C1 segment of cervical spinal cord (tissue), 14 donors: ENCODE measurements at places on chromosomes 12 and 14.

DNA sequence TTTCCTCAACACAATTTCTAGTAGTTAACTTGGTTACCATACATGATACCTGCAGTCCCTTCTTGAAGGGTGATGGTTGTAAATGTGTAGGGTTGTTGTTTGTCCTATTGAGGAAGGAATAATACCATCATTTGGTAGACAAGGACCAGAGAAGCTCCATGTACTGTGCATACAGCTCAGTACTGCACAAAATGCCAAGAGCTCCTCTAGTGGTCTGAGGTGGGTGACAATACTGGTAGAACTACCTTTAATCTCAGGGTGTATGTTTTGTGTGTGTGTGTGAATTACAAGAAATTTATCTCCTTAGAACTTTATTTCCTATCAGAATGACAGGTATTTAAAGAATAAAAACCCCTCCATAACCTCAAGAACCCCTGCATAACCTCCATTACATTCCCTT, 575.3 kb downstream of the TMTC2 start:
- DNase-seq = no peak

DNA sequence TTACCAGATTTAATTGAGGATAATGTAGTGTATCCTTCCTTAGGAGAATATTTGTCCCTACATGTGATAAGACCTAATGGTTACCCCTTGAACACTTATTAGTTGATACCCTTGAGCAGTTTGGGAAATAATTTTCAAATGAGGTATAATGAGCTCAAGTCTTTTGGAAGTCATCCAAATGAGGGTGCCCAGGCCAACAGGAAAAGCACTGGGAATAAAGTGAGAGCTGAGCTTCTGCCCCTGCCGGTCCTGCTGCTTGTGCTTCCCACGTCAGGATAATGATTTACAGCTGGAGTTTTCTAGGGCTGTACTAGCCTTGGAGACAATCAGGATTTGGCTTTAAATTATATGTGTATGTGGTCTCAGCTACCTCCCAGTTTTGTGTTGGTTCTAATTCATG, 178.8 kb upstream of the FRMD6 start:
- no peak for DNase-seq

GRCh38 chr12:110846615-110847566, at the start of gene CCDC63:
TSS of gene CCDC63 (plus strand) at chr12:110846987. CDS start at chr12:110852955, 5,968 bp downstream.
- no peak for DNase-seq

DNA sequence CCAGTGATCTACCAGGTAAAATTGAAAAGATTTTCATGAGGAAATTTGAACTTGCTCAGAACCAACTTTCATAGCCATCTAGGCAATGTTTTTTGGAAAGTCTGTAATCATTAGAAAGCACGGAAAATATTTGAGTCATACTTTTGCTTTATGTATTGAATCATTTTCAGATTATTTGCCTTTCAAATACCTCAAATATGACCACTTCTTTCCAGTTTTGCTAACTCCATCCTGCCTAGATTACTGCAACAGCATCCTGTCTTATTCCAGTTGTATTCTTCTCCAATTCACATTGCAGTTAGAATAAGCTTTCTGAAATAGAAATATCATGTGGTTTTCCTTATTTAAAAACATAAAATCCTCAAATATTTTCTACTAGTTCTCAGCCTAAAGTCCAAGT, 239.8 kb upstream of the FAR2 start:
- DNase-seq = no peak

GRCh38 chr12:71000255-71000654, 79.7 kb upstream of the PTPRR start:
- DNase-seq = no peak

DNA sequence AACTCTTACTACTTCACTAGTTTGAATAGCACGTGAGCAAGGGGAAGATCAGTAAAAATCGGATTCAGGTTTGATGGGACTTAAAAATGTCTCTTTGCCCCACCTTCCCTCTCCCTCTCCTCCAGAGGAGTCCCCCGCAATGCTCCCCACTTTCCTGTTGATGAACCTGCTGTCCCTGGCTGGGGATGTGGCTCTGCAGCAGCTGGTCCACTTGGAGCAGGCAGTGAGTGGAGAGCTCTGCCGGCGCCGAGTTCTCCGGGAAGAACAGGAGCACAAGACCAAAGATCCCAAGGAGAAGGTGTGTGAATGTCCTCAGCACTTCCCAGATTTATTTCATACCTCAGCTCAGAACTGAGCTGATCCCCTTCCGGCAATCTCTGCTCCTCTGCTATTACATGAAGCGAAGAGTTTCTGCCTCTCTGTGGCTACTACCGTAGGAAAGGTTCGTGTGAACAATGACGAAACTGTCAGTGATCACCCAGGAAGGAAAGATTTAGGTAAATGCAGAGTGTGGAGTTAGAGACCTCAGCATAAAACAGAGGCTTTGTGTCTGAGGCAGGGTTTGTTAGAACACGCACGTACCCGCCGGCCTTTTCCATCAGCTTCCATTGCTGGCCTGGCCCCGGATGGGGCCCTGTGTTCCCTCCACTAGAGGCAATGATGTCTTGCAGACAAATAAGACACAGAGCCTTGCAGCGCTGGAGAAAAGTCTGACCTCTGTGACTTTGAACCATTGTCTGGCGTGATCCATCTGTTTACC, 7.4 kb upstream of the GAPDH start:
- no peak for DNase-seq

GRCh38 chr12:59843260-59843843, 247.5 kb downstream of the SLC16A7 start:
- DNase-seq = no peak

DNA sequence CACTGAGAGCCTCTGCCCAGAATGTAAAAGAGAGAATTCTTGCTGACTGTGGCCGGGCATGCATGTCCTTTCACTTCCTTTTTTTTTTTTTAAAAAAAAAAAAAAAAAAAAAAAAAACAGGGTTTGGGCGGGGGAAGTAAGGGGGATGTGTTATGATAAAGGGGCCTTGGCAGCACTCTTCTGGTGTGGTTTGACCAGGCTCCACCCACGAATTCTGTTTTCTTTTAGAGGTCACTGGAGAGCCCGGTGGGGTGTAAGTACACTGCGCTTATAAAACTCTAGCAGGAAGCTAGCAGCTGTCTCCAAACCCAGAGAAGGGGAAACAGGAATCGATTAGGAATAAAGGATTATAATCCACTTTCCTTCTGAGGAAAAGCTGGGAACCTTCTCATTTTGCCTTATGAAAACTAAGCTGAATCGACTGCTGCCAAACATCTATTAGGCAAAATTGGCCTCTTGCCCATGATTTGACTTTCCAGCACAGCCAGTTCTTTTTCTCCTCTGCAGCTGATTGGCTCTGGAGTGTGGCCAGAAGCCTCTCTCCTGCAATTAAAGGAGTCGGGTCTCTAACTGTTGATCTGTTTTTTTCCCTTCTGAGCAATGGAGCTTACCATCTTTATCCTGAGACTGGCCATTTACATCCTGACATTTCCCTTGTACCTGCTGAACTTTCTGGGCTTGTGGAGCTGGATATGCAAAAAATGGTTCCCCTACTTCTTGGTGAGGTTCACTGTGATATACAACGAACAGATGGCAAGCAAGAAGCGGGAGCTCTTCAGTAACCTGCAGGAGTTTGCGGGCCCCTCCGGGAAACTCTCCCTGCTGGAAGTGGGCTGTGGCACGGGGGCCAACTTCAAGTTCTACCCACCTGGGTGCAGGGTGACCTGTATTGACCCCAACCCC, 27.7 kb upstream of the HIGD1C start:
- DNase-seq = peak; percentile 98

DNA sequence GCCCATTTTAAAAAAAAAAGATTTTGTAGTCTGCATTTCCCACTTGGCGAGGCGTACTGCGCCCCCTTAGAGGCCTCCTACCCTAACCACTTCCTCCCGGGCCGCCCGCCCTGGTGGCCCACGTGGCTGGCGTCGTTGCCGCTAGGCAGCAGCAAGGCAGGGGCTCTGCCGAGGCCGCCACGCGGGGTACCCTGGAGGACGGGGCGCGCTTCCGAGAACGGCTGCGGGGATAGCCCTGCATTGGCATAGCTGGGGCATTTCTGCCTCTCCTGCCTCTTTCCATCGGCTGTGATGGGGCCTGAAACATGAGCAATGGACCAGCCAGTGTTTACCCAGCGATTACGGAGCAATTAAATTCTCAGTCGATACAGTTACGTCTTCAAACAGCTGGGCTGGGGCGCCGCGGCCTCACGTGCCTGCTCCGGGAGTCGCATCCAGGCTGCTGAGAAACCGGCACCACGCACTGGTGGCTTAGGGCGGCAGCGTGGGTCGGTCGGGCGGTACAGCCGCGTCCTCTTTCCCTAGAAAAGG, 38.0 kb downstream of the IQSEC3 start:
- no peak for DNase-seq

DNA sequence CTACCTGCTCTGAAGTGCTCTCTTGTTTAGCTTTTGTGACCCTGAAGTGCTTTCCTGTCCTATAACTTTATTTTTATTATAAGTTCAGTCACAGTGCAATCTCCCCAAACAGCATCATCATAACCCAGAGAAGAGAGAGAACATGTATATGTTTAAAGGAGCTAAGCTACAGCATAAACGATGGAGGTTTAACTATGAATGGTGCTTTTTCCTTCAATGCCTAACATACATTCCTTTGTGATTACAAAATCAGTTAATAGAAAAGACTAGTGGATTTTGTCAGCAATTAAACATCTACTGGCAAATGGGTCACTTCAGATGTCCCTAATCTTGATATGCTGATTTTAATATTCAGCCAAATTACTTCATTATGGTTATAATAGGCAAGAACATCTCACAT, 46.4 kb downstream of the ZFYVE21 start:
- no peak for DNase-seq

DNA sequence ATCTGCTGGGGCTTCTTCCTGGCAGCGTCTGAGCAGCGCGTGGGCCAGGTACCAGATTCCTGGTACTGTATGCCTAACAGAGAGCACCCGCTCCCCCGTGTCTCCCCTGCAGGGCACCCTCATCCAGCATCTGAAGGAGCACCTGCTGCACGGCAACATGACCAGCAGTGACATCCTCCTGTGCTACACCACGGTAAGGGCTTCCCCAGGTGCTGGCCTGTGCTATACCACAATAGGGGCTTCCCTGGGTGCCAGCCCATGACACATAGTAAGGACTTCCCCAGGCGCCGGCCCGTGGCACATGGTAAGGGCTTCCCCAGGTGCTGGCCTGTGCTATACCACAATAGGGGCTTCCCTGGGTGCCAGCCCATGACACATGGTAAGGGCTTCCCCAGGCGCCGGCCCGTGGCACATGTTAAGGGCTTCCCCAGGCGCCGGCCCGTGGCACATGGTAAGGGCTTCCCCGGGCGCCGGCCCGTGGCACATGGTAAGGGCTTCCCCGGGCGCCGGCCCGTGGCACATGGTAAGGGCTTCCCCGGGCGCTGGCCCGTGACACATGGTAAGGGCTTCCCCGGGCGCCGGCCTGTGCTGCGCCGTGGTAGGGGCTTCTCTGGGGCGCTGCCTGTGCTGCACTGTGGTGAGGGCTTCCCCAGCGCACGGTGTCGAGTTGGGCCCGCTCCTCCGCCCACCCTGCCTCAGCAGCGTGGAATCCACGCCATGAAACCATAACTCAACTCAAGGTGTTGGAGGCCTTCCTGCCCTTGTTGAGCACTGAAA, 49.3 kb downstream of the AACS start:
- no peak for DNase-seq

DNA sequence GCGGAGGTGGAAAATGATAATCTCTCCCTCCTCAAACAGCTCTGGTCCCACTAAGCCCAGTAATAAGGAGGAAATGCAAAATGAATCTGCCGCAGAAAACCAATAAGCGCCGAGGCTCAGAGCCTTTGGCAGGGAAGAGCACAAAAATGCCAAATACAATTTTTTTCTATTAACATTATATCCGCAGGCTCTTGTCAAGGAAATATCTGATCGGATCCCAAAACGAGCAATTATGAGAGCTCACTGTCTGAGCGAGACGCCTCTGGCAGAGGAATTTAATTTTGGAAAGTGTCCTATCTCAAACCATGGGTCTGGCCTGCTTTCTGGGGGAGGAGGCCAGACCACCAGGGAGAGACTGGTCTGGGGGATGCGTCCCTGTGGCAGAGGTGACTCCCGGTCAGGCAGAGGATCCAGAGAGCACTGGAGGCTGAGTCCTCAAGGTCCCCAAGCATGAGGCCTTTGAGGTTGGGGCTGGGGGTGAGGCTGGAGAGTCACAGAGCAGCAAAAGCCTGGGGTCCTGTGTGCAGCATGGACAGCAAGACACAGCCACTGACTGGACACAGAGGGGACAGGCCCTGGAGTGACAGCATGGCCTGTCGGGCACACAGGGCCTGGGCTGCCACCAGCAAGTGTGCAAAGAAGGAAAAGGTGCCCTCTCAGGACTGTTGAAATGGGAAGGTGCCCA, 342.8 kb upstream of the SFSWAP start:
- DNase-seq = no peak

- no peak for DNase-seq
Observed at GRCh38 chr14:66045572-66046021, 440.6 kb upstream of the CCDC196 start.

DNA sequence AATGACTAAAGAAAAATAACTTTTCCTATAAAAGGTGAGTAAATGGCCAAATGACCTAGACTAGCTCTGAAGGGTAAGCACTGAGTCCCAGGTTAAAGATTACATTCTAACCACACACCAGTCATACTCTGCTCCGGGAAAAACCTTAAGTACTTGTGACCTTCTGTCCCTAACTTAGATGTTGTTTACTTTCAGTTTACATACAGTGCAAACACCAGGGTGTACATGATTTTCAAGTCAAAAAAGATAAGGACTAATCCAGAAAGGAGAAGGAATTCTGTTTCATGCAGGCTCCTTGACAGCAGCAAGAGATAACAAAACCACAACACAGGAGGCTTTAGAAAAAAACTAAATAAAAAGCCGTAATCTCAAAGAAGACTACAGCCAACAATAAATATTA, 174.2 kb downstream of the PPM1H start:
- no peak for DNase-seq

DNA sequence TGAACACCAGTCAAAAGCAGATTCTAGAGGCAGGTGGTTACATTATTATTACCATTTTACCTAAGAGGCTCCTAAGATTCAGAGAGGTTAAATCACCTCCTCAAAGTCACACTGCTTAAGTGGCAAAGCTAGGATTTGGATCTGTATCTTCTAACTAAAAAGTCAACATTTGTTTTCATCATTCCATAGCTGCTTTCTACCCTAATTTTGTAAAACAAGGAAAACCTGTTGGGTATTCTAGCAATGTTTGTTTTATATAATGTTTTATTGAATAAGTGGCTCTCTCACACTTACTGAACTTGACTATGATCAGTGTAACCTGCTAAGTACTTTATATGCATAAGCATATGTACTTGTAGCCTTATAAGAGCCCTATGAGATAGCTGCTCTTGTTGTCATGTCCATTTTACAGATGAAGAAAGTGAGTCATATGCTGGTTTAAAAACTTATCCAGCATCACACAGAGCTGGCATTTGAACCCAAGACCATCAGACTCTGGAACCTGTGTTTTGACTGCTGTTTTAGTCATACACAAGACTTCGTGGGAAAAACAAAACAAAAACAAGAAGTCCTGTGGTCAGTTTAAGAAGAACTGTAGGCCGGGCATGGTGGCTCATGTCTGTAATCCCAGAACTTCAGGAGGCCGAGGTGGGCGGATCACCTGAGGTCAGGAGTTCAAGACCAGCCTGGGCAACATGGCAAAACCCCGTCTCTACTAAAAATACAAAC, 31.7 kb upstream of the EVL start:
- no peak for DNase-seq

- no peak for DNase-seq
Observed at GRCh38 chr12:69027411-69027881, 94.5 kb upstream of the CPM start.

- DNase-seq = no peak
Observed at GRCh38 chr12:9349888-9350885, 142.0 kb upstream of the PZP start.

- no peak for DNase-seq
Observed at GRCh38 chr14:67446371-67447032, 34.5 kb upstream of the PLEK2 start.

- DNase-seq = no peak
Observed at GRCh38 chr14:70934502-70935134, 27.4 kb downstream of the PCNX1 start.
